ENCODE measurements at places on chromosomes 13 and 19.
A peak's percentile ranks its signal among the peaks of the same experiment; 100 is the strongest.

DNA sequence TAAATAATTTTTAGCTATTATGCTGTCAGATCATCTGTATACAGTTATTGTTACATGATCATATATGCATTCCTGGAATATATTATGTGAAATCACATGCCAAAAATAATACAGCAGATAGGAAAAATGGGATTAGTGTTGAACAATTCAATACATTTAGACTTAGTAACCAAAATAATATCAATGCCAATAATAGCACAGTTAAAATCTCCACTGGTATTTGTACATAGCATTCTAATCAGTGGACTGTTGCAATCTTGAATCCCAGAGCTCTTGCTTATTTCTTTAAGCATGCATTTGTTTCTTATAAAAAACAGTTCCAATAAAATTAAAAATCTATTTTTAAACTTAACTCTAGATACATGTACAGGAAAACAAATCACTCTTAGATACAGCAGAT lies 2772.2 kb downstream of the PCDH9 start:
- no peak for DNase-seq

DNA sequence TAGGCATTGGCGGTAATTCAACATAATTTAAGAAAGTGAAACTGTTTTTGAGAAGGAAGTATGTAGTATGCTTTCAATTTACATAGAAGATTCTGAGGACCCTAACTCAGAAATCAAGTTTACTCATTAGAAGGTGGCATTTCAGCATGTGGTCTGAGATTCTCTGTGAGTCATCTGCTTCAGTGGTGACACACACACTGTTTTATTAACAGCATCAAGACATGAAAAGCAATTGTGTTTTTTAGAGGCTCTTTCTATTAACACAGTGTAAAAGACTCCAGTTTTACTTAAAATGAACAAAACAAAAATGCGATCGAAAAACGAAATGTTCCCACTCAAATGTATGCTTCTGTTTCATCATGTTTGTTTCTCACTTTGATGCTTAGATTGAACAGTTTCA lies 802.1 kb upstream of the SLITRK6 start:
- no peak for DNase-seq

GRCh38 chr13:37069597-37070103 lies 10.2 kb upstream of the SUPT20H start:
- DNase-seq: no peak

- DNase-seq: no peak
These were observed 154.0 kb downstream of the NALCN start for GRCh38 chr13:101262306-101262705.

GRCh38 chr19:30391554-30392551 lies 19.7 kb downstream of the ZNF536 start:
- DNase-seq: no peak

DNA sequence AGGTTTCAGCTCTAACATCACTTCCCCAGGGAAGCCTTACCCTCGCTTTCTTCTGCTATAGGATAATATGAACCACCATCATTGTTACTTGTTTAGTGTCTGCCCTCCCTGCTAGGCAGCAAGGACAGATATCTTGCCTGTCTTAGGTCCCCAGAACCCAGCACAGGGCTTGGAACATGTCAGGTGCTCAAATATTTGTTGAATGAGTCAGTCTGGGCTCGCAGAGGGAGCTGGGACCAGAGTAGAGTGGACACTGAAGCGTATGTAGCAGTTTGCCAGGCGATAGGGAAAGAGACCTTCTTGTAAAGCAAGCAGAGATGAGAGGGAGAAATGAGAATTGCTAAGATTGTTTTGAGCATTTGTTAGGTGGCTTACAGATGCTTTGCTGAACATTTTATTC lies 11.7 kb downstream of the BCKDHA start:
- DNase-seq: no peak

DNA sequence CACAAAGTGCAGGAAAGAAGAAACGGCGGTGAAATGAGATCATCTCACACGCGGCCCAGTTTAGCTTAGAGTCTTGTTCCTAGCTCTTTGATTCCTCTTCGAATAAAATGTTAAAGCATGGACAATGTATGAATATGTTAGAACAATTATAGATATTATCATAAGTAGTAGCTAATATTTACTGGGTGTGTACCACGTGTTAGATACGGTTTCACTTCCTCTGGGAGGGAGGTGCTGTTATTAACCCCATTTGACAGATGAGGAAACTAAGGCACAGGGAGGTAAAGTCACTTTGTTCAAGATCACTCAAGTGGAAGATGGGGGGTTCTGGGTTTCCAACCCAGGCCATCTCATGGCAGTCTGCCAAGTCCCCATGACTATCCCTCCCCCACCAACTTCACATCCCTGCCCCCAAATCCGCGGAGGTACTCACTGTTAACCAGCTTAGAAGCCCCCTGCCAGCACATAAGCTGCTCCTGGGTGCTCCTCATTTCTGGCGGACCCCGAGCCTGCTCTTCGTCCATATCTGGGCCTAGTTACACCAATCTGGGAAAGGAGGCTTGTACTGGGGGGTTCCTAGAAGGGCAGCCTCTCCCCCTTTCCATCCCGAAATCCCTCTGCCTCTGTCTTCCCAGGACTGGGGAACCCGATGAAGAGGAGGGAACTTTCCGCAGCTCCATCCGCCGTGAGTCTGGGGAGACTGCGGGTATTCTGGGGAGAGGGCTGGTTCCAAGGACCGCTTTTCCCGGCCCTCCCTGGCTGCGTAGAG lies 1.0 kb upstream of the FXYD7 start:
- DNase-seq: no peak

- DNase-seq: no peak
These were observed 159.3 kb downstream of the UGGT2 start for GRCh38 chr13:95893861-95894260.

- no peak for DNase-seq
These were observed 8.5 kb downstream of the ACTMAP start for GRCh38 chr19:40741527-40742390.

DNA sequence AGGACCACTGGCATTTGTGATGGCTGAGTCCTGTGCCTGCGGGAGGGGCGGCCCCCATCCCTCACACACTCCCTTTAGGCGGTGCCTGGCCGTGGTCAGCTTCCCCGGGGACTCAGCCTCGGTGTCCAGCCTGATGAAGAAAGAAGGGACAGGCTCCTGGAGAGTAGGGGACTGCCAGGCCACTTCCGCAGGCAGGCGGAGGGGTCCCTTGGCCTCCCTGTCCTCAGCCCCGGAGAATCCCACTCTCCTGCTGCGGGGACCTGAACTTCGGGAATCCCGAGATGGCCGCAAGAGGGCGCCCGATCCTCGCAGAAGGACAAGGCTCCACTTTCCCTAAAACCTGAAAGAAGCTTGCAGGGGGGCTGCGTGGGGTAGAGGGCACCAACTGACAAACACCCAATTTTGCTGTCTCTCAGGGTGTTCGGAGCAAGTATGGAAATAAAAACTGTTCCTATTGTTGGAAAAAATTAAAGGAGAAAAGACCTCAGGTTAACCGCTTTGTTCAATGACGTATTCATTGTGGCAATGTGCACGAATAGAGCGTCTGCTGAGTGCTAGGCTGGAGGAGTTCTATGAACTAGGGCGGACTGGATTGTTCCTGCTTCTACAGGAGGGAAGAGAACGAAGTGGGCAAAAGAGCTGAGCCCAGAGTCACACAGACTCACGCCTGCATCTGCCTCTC lies 297.3 kb downstream of the ZNF536 start:
- no peak for DNase-seq

- no peak for DNase-seq
These were observed 9.6 kb downstream of the FSD1 start for GRCh38 chr19:4313847-4314490.

DNA sequence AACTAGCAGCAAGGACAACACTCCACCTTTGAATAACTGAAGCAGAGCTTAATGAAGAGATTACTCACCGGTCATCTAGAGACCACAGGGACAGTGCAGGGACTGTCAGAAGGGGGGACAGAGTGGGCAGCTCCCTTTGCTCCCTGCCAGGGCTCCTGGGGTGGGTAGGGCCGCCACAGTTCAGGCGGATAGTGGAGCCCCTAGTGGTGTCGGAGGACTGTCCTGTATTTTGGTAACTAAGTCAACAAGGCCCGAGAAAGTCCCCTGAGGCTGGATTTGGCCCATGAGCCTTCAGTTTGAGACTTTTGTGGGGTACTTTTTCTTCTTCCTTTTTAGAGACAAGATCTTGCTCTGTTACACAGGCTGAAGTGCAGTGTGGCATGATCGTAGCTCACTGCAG lies 44.6 kb downstream of the GJA3 start:
- no peak for DNase-seq

DNA sequence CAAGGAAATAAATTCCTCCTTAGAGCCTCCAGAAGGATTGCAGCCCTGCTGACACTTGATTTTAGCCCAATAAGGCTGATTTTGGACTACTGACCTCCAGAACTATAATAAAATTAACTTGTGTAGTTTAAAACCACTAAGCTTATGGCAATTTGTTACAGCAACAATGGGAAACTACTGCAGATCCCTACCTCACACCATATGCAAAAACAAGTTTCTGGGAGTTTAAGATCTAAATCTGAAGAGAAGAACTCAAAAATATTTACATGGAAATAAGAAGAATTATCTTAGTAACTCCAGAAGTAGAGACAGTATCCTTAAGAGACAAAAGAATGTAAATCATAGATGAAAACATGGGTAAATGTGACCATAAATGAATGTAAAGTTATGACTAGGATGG lies 5.9 kb downstream of the ZNF575 start:
- no peak for DNase-seq

DNA sequence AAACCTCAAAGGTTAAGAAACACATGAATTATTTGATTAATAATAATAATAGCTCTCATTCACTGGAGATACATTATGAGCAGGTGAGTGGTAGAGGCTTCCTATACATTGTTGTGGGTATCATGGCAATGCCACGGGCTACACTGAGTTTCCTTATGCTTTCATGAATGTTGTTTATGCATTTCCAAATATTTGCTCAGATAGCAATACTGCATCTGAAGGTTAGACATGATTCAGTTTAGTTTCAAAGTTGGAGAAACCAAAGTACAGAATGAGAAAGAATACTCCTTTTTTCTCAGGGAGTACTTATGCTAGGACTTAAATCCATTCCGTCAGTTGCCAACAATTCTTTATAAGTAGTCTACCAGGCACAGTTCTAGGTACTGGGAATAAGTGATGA lies 108.5 kb downstream of the FRY start:
- DNase-seq: no peak

- no peak for DNase-seq
These were observed 378 bp downstream of the TLE6 start for GRCh38 chr19:2977746-2978138.

DNA sequence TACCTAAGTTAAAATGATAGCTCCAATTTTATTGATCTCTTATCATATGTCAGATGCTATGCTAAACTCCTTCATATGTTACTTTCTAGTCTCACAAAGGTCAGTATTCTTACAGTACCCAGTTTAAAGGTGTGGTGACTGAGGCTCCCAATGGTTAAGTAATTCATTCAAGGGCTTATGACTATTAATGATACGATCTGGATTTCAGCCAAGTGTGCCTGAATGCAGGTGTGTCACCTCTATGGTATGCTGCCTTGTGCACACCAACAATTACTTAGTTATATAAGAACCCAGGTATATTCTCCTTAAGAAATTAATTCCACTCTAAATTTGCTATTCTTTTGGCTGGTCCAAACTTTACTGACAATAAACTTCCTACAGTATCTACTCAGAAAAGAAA lies 84.6 kb upstream of the TRPC4 start:
- no peak for DNase-seq

DNA sequence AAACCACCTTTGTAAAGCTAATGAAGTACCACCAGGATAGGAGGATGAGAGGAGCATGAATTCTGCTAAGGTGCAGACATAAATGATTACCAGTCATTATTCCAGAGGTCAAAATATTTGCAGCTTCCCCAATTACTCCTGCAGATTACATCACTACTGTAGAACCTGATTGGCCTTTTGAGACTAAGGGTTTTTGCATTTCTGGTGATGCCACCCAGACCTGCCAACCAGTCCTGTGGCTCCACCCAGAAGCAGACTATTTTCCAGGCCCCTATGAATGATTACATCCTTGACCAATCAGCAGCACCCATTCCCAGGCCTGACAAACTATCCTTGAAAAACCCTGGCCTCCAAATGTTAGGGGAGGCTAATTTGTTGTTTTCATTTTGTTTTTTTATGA lies 11.2 kb upstream of the KCNC3 start:
- DNase-seq: no peak

GRCh38 chr19:18869781-18870530 lies 26.0 kb downstream of the CERS1 start:
- DNase-seq: no peak

DNA sequence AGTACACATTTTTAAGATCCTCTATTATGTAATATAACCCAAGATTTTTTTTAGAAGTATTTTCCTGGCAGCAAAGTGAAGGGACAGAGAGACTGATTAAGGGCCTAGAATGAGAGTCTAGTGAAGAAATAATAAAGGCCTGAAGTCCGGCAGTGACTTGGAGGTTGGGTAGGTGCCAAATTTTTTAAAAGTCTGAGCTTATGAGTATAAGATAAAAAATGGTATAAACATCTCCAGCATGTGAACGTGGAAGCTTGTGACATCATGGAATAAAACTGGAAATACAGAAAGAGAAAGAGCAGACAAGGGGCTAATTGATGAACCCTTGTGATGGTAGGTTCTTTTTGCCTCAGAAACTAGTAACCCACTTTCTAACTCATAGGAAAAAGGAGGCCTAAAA lies 174.6 kb downstream of the SUCLA2 start:
- DNase-seq: no peak

- no peak for DNase-seq
These were observed 4.9 kb downstream of the ACTMAP start for GRCh38 chr19:40745402-40745780.

DNA sequence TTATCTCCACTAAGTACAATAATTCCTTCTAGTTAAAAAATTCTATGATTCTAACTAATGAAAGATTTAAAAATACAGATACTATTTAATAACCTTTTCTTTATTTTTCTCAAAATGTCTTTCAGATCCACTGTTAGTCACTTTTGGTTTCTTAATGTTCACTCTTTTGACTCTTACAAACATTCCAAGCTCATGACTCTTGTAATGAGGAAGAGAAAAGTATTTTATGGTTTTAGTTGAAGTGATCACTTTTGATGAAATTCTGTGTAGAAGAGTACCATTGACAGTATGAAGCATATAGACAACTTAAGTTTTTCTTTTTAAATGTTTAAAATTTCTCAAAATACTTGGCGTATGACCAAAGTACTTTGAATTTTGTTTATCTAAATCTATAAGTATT lies 27.8 kb downstream of the COG3 start:
- no peak for DNase-seq

GRCh38 chr13:44969551-44970484 lies 19.5 kb downstream of the NUFIP1 start:
- DNase-seq: peak; percentile 4

DNA sequence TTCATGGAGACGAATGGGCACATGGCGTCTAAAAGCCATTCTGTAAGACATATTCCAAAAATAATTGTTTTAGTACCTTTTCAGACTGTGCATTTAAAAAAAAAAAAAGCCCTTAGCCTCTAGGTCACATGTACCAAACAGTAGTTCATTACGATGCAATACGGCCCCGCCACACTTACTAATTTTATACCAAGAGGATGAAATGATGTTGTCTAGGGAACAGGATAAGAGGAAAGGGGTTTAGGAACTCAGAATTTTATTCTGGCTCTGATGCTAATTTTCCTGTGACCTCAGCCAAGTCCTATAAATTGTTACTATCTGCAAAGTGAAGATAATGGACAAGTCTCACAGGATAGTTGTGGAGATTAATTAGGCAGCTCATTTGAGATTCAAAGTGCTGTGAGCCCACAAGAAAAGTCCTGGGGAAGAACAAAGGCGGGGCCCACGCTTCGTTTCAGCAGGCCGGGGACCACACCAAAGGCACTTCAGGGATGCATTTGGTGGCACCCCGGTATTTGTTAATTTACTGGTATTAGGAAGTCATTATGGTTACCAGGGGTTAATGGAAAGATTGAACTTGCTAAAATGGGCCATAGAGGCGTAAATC lies 511.1 kb downstream of the IRS2 start:
- no peak for DNase-seq
